ENCODE measurements at places on chromosomes 1 and 21.

DNA sequence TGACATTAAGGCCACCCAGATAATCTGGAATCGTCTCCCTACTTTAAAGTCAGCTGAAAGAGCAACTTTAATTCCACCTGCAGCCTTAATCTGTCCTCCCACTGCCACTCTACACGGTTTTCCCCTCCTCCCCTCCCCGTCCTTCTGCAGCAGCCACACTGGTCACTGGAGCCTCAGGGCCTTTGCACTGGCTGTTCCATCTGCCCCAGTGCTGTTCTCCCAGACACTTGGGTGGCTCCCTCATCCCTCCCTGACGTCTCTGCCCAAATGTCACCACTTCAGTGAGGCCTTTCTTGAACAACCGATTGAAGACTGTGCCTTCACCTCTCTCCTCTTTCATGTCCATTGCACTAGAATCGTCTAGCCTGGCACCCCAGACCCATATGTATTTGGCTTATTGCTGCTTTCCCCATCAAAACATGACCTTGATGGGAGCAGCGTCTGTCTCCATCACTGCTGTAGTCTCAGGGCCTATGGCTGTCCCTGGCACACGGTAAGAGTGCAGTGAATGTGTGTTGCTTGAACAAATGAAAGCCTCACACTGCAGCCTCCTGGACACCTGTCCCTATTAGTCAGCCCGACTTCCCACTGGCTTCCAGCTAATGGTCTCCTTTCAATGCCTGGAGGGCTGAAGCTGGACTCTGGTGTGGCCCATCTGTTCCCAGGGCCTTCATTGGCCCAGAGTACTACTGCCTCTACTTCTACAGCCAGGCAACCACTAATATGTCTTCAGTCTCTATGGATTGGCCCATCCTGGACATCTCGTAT, 10.6 kb upstream of the PRDM16 start:
- no peak for DNase-seq

- DNase-seq = no peak
Observed at GRCh38 chr1:97577613-97578012, 343.2 kb downstream of the DPYD start.

DNA sequence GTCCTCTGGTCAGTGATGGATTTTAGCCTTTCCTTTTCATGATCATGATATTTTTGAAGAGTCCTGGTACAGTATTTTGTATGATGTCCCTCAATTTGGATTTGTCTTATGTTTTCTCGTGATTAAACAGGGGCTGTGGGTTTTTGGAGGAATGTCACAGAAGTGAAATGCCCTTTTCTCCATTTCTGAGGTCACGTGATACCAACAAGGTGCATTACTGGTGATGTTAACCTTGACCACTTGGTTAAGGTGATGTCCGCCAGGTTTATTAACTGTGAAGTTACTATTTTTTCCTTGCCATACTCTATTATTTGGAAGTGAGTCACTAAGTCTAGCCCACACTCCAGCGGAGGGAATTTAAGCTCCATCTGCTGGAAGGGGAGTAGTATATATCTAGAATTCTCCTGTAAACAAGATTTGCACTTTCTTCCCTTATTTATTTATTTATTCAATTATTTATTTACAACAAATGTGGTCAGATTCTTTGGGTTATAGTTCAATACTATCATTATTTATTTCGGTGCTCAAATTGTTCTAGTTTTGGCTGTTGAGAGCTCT, 123.4 kb downstream of the HIVEP3 start:
- DNase-seq = no peak

GRCh38 chr1:234322979-234323378, 50.3 kb upstream of the COA6 start:
- DNase-seq = no peak

- DNase-seq = no peak
Observed at GRCh38 chr1:81607924-81608323, 192.8 kb upstream of the ADGRL2 start.

GRCh38 chr1:151187205-151187604, 2.8 kb downstream of the VPS72 start:
- DNase-seq = no peak

GRCh38 chr21:29133241-29133640, 2.8 kb downstream of the MAP3K7CL start:
- no peak for DNase-seq

DNA sequence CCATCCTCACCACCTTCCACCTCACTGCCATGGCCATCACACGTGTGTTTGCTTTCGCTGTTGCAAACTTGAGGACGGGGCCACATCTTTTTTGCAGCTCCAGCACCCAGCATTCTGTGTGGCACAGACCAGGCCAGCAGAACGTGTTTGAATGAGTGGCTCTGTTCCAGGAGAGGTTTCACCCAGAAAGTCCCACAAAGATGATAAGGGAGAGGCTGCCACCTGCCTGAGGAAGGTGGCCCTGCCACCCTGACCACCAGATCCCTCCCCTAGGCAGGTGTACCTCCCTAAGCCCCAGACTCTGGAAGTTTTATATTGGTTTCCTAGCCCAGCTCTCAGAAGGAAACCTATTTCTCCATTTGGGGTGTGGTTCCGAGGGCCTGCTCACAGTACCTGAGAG, 252.1 kb downstream of the KAZN start:
- no peak for DNase-seq

DNA sequence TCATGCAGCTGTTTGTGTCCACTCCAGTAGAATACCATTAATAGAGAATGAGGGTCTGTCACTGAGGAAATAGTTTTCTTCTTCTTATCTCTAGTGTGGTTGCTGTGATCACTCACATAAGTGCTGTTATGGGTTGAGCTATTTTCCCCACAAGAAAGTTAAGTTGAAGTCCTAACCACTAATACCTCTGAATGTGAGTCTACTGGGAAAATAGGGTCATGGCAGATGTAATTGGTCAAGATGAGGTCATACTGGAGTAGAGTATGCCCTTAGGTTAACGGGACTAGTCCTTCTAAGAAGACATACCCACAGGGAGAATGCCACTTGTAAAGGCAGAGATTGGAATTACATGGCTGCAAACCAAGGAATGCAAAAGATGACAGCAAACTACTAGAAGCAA, 70.5 kb upstream of the COL24A1 start:
- no peak for DNase-seq

DNA sequence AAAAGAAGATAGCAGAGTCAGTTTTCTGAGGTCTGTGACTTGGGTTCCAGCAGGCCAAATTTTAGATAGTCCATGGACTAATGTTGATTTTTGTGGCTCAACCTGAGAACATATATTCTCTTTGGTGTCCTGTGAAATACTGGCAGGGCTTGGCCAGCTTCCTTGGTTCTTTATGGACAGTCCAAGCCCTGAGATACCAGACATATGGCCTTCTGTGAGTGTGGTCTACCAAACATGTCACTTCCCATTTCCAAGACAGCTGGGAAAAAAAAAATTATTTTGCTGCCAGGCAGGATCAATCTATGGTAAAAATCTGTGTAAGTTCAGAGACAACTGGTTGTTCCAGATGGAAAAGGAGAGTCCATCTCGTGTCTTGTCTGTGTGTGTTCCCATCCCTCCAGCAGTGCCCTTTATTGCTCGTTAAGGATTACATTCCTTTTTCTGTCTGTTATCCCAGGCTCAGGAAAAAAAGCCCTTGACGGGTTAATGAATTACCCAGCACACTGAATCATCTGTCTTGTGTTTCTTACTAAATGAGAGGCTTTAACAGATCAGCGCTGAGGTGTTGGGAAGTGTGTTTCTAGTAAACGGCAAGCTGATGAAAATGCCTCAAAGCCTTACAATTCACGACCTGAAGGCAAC, 33.4 kb upstream of the XPR1 start:
- no peak for DNase-seq

DNA sequence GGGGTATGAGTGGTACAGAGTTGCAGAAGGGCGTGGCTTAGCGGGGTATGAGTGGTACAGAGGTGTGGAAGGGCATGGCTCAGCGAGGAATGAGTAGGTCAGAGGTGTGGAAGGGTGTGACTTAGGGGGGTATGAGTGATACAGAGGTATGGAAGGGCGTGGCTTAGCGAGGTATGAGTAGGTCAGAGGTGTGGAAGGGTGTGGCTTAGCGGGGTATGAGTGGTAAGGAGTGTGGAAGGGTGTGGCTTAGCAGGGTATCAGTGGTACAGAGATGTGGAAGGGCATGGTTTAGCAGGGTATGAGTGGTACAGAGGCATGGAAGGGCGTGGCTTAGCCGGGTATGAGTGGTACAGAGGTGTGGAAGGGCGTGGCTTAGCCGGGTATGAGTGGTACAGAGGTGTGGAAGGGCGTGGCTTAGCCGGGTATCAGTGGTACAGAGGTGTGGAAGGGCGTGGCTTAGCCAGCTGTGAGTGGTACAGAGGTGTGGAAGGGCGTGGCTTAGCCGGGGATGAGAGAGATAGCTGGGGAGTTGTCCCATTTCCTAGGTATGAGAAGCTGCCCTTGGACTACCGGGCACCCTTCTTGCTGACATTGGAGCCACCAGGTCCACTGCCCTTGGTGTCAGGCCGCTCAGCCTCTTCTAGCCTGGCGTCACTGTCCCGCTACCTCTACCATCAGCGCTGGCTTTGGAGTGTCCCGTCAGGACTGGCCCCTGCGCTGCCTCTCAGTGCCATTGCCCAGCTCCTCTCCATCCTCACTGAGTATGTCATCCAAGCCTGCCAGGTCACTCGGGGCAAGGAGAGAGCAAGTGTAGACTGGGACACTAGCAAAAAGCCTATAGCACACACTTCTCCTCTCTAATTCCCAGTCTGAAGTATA, 29.8 kb downstream of the HYI start:
- no peak for DNase-seq

- no peak for DNase-seq
Observed at GRCh38 chr1:24027838-24028468, 47.8 kb upstream of the SRSF10 start.

GRCh38 chr1:981955-982558, at the start of gene PERM1:
PERM1 (minus strand) TSS chr1:982093; CDS start chr1:981029, 1,064 bp downstream.
- no peak for DNase-seq

DNA sequence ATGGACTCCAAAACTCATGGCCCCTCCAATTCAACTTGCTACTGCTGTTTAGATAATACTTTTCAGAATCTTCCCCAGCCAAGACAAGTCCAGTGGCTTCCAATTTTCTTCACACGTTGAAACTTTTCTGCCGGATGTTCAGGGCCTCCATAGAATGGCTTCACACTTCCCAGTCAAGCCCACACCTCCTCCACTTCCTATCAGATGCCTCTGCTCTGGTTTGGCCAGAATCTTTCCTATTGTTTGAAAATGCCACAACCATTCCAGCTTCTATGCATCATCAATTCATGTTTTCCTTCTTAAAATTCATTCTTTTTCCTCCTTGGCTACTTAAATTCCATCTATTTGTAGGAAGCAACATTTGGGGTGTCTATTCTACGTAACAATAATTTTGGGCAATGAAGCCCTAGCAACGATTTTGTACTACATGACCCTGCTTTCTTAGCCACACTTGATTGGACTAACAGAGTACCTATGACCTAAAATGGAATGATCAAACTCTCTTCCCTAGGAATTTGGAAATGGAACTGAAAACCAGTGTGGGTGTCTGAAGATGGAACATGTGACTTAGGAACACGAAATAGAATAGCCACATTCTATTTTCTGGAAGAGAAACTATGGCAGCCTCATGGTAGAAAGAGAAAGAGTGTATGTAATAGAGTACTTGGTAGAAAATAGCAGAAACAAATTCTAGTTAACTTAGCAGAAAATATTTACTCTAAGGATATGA, 74.1 kb upstream of the CNIH3 start:
- DNase-seq = no peak

DNA sequence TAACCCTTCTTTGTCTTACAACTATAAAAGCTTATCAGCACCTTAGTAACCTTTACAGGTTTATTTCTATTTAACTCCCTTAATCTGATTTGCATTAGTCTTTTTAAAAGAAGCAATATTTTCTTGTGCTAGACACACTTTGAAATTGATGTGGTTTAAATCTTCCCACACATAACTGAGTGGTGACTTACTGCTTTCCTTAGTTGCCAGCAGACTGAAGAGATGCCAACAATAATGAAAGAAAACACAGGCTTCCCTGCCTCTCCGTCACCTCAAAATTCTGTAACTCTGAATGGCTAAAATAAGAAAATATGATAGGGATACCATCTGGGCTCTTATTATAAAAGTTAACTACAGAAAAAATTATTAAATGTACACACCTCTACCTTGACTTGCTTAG, 196.8 kb downstream of the PTBP2 start:
- no peak for DNase-seq

DNA sequence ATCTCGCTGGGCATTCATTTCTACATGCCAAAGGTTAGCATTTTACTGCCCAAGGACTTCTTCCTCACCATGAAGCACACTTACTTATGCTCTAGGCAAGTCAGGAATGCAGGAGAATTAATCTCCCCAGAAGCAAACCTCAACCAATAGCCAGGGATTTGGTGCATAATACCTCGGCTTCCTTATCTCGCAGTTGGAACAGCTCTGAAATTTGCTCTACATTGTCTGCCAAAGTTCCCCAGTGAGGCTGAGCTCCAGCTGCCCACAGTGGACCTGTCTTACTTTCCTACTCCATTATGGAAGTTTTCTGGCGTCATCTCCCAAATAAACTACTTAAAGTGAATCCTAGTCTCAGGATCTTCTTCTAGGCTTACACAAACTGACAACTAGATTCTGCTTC, 57.6 kb upstream of the PPM1J start:
- no peak for DNase-seq

- DNase-seq = no peak
Observed at GRCh38 chr1:220769205-220769604, 17.5 kb upstream of the MTARC1 start.

DNA sequence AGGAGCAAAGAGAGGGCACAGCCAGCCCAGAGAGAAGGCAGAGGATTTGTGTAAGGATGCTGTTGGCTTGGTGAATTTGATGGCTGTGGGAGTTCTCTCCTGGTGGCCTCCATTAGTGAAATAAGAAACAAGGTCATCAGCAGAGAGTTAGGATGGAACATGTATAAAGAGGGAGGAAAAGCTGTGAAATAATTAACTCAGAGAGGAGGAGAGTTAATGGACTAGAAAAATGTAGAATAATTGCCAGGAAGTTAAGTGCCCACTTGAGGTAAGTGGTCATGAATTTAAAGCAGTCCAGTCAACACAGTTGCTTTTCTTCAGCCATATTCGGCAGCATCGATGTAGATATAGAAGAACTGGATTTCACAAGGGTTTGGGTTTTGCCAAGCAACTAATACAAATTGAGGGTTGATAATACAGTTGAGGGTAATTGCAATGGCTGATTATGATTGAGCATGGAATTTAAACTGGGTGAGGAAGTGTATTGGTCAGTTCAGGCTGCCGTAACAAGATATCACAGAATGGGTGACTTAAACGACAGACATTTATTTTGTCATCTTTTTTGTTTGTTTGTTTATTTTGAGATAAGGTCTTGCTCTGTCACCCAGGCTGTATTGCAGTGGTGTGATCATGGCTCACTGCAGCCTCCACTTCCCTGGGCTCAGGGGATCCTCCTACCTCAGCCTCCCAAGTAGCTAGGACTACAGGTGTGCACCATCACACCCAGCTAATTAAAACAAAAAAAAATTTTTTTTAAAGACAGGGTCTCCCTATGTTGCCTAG, 31.7 kb upstream of the KLF17 start:
- no peak for DNase-seq

- no peak for DNase-seq
Observed at GRCh38 chr1:228798548-228798947, 63.3 kb downstream of the RHOU start.

GRCh38 chr1:224381880-224382548, 25.3 kb downstream of the CNIH4 start:
- DNase-seq = no peak
